ENCODE measurements at places on chromosomes 12 and 14. TPM values are rescaled to one million over a fixed set of nuclear protein-coding genes. Genes with fewer than 3 reads are reported as not detected.

The TOMM20L gene
- total RNA-seq, result not detected

The DNAJC22 gene
- 0.11 TPM for total RNA-seq

The GLT8D2 gene
- total RNA-seq, result 0.16 TPM

The MYBPC1 gene
- total RNA-seq, result not detected

The RDH5 gene
- 6.4 TPM for total RNA-seq

The INHBE gene
- 0.23 TPM for total RNA-seq
